ENCODE measurements at places on chromosomes 7 and 10.

- peak; percentile 67 for DNase-seq
Measured at GRCh38 chr10:120400601-120401000, 56.4 kb upstream of the PLPP4 start.

DNA sequence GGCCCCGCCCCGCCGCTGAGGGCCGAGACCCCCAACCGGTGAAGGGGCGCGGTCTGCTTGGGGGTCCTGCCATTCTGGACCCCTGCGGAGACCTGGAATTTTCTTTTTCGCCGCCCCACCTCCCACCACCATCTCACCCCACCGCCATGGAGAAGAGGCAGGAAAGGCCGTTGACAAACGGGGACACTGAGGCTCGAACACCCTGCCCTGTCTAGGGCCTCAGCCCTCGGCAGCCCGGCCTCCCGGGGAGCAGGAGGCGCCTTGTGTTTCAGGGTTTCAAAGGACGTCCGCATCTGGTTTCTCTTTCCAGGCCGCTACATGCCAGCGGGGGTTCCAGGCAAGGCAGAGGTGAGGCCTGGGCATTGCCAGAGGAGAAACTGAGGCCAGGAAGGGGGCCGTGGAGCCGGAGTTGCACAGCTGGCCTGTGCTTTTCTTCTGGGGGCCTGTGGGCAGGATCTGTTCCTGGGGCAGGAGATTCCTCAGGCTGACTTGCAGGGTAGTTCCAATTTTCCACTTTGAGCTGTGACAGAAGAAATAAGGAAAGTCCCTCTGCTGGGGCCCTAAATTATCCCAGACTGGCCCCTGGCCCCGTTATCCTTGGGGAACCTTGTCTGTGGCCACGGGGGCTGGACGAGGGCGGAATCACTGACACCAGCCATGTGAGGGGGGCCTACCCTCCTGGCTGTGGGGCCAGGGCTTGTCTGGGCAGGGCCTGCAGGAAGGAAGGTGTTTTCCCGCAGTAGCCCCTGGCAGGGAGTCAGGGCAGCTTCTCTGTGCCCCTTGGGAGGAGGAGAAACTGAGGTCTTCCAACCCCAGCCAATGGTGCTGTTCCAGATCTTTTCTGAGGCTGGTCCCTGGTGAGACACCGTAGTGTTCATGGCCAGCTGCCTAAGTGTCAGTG, 900 bp upstream of the MICALL2 start:
- peak; percentile 21 for DNase-seq

- DNase-seq, result no peak
Measured at GRCh38 chr10:74889662-74889998, 63.2 kb downstream of the KAT6B start.

DNA sequence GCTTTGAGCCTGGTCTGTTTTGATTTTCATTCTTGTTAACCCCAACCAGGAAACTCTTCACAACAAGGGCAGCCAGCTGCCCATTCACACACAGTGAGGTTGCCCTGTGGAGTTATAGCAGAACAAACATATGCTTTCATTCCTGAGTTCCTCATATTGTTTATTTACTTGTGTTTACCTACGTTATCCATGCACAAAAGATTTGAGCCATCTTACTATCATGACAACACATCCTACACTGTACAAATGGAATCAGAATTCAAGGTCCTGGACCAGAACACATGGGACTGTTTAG, 21.7 kb upstream of the BMPER start:
- DNase-seq, result no peak
